ENCODE measurements at places on chromosomes 7 and 10.

GRCh38 chr7:121624958-121625357 is 228.8 kb upstream of the FAM3C start:
- no peak for DNase-seq

- no peak for DNase-seq
These were observed 507 bp downstream of the PDZD8 start for GRCh38 chr10:117374506-117375359.

DNA sequence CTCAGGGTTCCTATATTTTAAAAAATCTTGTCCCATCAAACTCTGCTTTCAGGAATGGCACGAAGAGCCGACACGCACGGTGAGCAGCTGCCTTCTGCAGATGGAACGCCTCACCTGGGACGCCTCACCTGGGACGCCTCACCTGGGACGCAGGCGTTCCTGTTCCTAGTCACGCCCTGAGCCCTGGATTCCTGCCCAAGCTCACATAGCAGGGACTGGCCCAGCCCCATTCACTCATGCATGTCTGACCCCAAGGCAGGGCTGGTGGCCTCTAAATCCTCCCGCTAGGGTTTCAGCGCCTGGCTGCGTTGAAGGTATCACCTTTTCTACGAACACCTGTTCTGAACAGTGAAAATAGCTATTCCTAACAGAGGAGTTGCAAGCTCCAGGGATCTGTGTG is 49.8 kb downstream of the CARD11 start:
- no peak for DNase-seq

DNA sequence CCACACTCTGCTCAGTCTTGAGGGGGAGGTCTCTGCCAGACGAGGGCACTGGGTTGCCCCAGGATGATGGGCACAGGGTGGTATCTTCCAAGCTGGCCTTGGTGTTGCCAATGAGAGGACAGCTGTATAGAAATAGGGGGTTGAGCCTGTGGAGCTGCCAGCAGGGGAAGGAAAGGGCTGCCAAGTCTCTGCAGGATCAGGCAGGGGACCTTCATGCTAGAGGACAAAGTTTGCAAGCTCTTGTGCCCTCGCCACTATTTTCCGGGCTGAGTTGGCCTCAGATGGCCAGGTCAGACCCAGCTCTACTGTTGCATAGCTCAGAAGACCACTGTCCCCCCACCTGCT is 68.7 kb downstream of the ARHGAP22 start:
- no peak for DNase-seq

GRCh38 chr7:112058686-112059085 is 147.5 kb downstream of the DOCK4 start:
- DNase-seq, result no peak

GRCh38 chr7:158820656-158821055 is 8.7 kb downstream of the ESYT2 start:
- DNase-seq, result no peak

DNA sequence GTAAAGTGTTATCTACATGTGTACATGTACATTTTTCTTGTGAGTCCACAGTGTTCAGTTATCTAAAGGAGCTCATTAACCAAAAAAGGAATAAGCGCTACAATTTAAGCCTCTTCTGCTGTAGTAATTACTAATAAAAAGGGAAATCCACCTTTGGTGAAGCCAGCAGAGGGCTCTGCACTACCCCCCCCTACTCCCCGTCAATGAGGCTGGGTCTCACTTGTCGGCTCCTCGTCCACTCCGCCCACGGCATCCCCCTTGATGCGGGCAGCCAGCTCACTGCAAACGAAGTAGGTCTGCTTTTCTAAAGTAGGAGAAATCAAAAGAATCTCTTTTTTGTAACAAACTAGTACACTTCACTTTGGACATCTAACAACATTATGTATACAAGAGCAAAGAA is 4.7 kb upstream of the WASHC2A start:
- no peak for DNase-seq

DNA sequence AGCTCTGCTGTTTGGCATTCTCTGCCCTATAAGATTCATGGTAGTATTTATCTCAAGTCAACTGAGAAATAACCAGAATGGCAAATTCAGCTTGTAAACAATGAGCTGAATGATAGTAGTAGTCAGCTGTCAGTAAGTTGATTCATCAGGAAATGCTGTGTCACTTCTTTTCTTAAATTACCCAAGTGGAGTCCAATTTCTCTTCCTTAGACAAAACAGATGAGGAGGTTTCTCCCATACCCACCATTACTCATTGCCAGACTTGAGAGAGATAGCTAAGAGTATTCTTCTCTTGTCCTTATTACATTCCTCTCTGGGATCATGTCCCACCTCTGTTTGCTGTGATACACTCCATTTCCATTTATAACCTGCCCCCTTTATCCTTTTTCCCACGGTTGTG is 159.8 kb upstream of the STEAP1 start:
- no peak for DNase-seq

- DNase-seq, result no peak
These were observed 472 bp upstream of the ADAM22 start for GRCh38 chr7:87933605-87933952.

GRCh38 chr10:33489501-33490176 is 155.2 kb upstream of the NRP1 start:
- DNase-seq, result no peak

All from stimulated activated CD8-positive, alpha-beta memory T cell treated with anti-CD3 and anti-CD28 coated beads, Interleukin-4, amount 100 ng/mL, for 1 hour (primary cell).